ENCODE measurements at places on chromosomes 7 and 10. TPM values are rescaled to one million over a fixed set of nuclear protein-coding genes. Genes with fewer than 3 reads are reported as not detected.

The KCP gene
- total RNA-seq: 0.22 TPM

The ADAM12 gene
- 3.8 TPM for total RNA-seq

The MOGAT3 gene
- not detected for total RNA-seq

The LRRD1 gene
- 0.44 TPM for total RNA-seq

The CCL24 gene
- not detected for total RNA-seq

The SFRP4 gene
- not detected for total RNA-seq

The ZWINT gene
- 3.4 TPM for total RNA-seq

The BAMBI gene
- total RNA-seq: 1.2 TPM

The CYP2W1 gene
- total RNA-seq: not detected

The MRLN gene
- not detected for total RNA-seq

The TBRG4 gene
- total RNA-seq: 48.4 TPM

The LANCL2 gene
- 7.6 TPM for total RNA-seq
